Bronchial smooth muscle cell (primary cell): ENCODE measurements at places on chromosomes 2 and 18. TPM values are rescaled to one million over a fixed set of nuclear protein-coding genes. Genes with fewer than 3 reads are reported as not detected.

Gene FAHD2A
- 22.2 and 22.7 TPM in 2 replicates for total RNA-seq

Gene TUBB8B
- not detected in 2 replicates for total RNA-seq

Gene SLC38A11
- total RNA-seq: 0.09 and 0.47 TPM in 2 replicates

Gene KCNF1
- under 0.01 TPM in 1 of 2 replicates, not detected in the other for total RNA-seq

Gene ATP6V1B1
- total RNA-seq: 0.79 and 1.3 TPM in 2 replicates

Gene HMSD
- not detected in 2 replicates for total RNA-seq

Gene DAW1
- total RNA-seq: 0.16 TPM in 1 of 2 replicates, not detected in the other

Gene SLC9A4
- not detected in 2 replicates for total RNA-seq

Gene OBSL1
- 30.7 and 54.0 TPM in 2 replicates for total RNA-seq

Gene REG1B
- not detected in 2 replicates for total RNA-seq

Gene TUBA4A
- total RNA-seq: 9.4 and 17.8 TPM in 2 replicates

Gene RSAD2
- under 0.01 and 0.47 TPM in 2 replicates for total RNA-seq

Gene FAP
- total RNA-seq: 46.5 and 157 TPM in 2 replicates

Gene IGFBP2
- 2.0 and 2.1 TPM in 2 replicates for total RNA-seq

Gene MOGAT1
- total RNA-seq: not detected in 2 replicates

Gene TEX44
- total RNA-seq: not detected in 2 replicates

Gene PTH2R
- total RNA-seq: under 0.01 TPM in 1 of 2 replicates, not detected in the other

Gene SRD5A2
- total RNA-seq: not detected in 2 replicates

Gene NT5DC4
- not detected in 2 replicates for total RNA-seq

Gene UBE2E3
- 45.5 and 86.8 TPM in 2 replicates for total RNA-seq

Gene FBXO15
- total RNA-seq: 0.79 and 2.1 TPM in 2 replicates

Gene SLC8A1
- total RNA-seq: 35.1 and 82.7 TPM in 2 replicates

Gene CPO
- total RNA-seq: 0.16 and 0.17 TPM in 2 replicates

Gene BOLL
- not detected in 2 replicates for total RNA-seq

Gene SGPP2
- under 0.01 TPM in 1 of 2 replicates, not detected in the other for total RNA-seq

Gene C2orf80
- not detected in 2 replicates for total RNA-seq

Gene IL1A
- 0.09 and 0.32 TPM in 2 replicates for total RNA-seq

Gene VWA3B
- 0.16 and 0.17 TPM in 2 replicates for total RNA-seq

Gene DYNAP
- total RNA-seq: not detected in 2 replicates

Gene CIB4
- not detected in 2 replicates for total RNA-seq

Gene TLX2
- 1.4 TPM in 2 replicates for total RNA-seq

Gene MTERF4
- total RNA-seq: 36.6 and 58.6 TPM in 2 replicates

Gene OSR1
- 9.7 and 27.0 TPM in 2 replicates for total RNA-seq

Gene FOSL2
- 26.6 and 33.7 TPM in 2 replicates for total RNA-seq

Gene IL1RL1
- 0.17 and 0.32 TPM in 2 replicates for total RNA-seq

Gene EFEMP1
- total RNA-seq: 267 and 520 TPM in 2 replicates

Gene GPR148
- total RNA-seq: not detected in 2 replicates
